Stimulated activated CD4-positive, alpha-beta T cell treated with anti-CD3 and anti-CD28 coated beads, Interleukin-2, amount 100 ng/mL, for 4 hours (primary cell): ENCODE measurements at places on chromosomes 2 and 18.

GRCh38 chr2:25341753-25342371, at the start of gene DNMT3A:
TSS of gene DNMT3A (minus strand) at chr2:25341925. CDS start at chr2:25313984, 27,941 bp downstream.
- peak; percentile 66 for DNase-seq

DNA sequence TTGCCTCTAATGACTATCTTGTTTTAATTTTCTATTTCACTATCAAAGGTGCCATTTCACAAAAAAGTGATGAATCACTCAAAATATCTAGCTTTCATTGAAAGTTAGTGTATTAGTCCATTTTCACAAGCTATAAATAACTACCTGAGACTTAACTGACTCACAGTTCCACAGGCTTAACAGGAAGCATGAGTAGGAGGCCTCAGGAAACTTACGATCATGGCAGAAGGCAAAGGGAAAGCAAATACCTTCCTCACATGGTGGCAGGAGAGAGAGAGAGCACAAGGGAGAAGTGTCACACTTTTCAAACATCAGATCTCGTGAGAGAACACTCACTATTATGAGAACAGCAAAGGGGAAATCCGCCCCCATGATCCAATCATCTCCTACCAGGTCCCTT, 1220.4 kb upstream of the ZEB2 start:
- DNase-seq = no peak

DNA sequence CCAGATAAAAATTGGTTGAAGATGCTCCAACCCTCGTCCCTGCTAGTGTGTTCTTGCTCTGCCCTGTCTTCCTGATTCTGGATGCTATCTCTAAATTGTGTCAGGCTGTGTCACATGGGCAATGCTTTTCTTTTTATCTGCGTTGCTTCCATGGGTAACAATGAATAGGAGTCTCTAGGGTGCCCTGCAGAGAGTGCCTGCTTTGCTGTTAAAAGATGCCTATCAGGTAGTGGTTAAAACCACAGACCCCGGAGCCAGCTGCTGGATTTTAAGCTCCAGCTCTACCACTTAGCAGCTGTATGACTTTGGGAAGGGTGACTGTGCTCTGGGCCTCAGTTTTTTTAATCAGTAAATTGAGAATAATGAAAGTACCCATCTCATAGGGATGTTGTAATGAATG, 340.3 kb downstream of the PLCL1 start:
- DNase-seq = no peak

- no peak for DNase-seq
Measured at GRCh38 chr2:136894007-136894634, 128.8 kb downstream of the THSD7B start.

GRCh38 chr2:122800781-122801180, 1045.3 kb downstream of the TSN start:
- DNase-seq = no peak

GRCh38 chr2:134170294-134170693, 83.6 kb upstream of the MGAT5 start:
- DNase-seq = no peak

- DNase-seq = no peak
Measured at GRCh38 chr18:23967321-23968089, 47.0 kb upstream of the TTC39C start.

DNA sequence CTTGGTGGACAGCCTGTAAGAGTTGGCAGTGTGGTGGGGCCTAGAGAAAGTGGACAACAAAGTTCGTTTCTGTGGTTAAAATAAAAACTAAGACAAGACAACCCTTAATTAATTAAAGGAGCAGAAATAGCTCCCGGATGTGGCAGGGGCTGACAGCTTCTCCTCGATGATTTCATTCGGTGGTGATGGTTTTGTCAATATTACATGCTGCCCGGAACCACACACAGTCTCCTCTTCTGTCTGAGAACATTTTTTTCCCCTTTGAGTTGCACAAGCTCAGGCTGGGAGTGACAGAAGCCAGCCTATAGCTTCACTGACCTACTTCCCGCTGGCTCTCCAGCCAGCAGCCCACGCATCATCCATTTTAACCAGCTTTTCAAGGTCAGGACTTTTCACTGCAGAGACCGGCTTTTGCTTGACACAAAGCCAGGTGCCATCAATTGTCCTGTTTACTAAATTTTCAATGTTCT, 378.8 kb downstream of the SLC4A3 start:
- DNase-seq = no peak

DNA sequence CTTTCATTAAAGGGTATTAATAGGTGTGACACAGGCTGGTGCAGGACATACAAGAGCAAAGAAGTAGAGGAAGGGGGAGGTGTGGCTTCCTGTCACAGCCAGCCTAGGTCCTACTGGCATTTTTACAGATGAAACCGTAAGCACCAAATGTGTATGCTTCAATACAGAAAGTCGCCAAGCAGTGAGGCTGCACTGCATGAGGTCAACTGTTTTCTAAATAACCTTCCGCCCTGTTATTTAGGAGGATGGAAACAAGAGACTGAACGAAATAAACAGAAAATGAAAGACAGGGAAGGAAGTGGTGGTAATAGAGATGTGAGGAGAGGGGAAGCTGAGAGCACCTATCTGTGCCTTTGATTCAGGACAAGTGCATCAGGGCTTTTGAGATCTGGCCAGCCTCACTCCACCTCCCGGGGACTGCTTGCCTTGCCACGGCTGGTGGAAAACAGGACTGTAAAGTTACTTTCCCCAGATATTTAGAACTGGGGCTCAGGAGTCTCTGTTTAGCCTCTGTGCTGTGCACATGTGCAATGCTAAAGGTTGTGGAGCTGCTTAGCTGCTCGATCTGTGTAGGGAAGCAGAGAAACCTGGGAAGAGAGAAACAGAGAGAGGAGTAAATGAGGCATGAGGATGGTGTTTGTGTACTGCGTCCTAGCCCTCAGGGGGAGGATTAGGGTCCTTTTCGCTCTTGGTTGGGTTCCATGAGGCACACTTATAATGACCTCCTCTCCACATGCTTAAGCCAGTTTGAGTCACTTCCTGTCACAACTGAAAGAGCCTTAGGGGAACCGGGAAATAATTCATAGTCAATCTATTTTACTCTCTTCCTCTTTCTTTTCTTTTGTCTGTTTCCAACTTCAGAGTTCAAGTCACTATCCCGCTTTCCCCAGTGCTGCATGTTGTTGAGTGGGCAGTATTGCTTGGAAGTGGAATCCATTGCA, 62.3 kb upstream of the BOD1L2 start:
- no peak for DNase-seq

- no peak for DNase-seq
Measured at GRCh38 chr2:172639256-172639655, 83.4 kb downstream of the PDK1 start.

DNA sequence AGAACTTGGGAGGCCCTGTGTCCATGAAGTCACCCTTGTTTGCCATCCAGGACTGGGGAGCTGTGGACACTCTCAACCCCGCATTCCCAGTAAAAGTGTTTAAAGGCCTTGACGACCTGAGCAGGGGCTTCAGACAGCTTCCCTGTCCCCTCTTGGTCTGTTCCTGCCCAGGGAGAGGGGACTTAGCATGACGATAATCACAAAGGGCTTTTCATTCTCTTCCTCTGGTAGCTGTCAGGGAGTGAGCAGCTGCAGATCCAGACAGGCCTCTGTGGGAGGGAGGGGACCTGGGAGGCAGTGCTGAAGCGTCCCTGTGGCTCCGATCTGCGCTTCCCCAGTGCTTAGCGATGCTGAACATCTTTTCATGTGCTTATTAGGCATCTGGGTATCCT, 77.8 kb upstream of the HS6ST1 start:
- no peak for DNase-seq

DNA sequence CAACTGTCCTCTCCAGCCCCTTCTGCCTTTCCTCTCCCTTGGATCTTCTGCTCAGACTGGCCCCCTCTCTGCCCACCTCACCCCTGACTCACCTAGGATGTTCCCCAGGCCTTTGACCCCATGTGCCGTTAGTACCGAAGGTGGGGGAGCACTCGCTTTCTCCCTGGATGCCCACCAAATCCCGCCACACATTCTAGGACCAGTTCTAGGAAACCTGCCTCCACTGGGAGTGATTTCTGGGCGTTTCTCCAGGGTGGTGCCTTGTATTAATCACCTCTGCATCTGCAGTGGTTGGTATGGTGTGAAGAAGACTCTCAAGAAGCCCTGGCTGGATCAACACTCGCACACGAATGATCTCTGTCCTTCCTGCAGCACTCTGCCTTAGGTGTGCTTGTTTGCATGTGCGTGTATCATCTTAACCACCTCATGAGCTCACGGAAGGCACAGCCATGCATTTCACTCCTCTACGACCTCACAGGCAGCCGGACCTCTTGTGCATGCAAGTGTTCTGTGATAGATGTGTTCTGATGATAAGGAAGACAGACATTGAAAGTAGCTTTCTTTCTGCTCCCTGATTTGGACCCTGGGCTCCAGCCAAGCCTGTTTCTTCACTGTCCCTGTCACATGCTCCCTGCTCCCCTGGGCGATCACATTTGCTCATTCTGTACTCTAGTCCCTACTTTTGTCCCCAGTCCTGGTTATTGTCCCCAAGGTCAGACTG, 69.4 kb downstream of the LIPG start:
- DNase-seq = no peak

GRCh38 chr18:43525169-43525568, 247.9 kb upstream of the SYT4 start:
- DNase-seq = no peak

DNA sequence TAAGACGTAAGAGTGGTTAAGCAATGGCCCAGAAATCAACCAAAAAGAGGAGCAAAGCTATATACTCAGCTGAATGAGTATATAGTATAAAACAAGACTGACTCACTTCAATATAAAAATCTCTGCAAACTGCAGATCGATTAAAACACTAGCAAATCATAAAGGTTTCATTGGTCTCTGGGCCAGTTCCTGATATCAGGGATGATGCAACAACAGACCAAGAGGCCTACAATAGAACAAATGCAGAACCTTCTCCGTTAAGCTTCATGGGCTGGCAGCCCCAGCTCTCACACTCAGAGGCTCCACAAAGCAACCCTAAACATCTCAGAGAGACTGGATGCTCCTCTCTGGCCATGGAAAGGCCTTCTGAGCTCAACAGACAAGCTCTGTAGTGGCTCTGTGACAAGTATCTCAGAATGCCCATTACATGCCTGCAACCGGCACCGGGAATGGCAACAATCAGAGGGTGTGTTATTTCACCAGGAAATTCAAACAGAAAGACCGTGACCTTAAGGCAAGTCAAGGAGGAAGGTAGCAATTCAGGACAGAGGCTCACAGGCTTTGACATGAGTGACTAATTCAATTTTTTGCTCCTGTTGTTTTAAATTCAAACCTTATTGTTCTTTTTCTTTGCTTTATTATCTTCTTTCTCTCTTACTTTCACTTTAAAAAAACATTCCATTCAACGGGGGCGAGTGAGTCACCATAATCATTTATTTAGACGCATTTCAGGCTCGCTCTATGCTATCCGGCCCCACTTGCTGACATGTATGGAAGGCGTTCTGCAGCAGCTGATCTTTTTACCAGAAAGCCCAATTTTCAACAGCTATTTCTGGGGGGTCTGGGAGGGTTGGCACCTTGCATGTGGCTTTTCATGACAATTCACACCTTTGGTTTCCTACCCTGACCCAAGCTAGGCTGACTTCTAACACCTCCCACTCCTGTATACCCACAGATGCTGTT, 15.1 kb downstream of the CYRIA start:
- no peak for DNase-seq

DNA sequence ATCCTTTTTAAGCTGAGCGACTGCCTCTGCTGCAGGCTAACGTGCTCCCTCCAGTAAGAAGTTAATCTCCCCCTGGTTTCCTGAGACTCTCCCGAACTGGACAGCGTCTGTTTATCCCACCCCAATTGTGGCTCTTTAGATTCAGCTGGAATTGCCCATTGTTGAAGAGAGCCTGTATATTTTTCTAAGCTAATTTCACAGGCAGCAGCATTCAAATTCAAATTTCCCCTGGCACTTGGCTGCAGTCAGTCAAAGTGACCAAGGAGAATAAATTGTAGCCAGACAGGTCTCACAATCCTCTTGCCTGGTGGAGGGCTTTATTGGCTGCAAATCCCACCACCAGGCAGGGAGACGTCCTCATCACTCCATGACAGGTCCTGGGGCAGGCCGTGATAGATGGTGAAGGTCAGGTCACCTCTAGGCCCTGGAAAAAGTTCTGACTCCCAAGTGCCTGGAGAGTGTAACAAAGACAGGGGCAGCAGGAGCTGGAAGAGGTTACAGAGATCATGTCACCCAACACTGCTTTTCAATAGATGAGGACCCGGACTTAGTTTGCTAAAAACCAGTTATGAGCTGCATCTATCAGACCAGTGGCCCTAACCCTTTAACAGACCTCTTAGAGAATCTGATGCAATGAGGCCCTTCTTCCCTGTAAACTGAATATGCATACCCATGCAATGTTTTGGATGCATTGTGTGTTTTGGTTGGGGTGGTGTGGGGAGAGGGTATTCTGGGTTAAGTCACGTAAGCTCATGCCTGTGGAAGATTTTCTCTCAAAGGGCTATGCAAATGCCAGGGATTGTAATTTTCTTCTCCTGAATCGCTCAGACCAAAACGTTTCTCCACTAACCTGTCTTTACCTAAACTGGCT, 32.3 kb upstream of the C18orf32 start:
- no peak for DNase-seq

GRCh38 chr2:12923907-12924610, 207.3 kb downstream of the TRIB2 start:
- no peak for DNase-seq

- DNase-seq = no peak
Measured at GRCh38 chr2:167783261-167784083, 463.9 kb downstream of the STK39 start.

- no peak for DNase-seq
Measured at GRCh38 chr18:58257461-58257860, 213.4 kb downstream of the NEDD4L start.

DNA sequence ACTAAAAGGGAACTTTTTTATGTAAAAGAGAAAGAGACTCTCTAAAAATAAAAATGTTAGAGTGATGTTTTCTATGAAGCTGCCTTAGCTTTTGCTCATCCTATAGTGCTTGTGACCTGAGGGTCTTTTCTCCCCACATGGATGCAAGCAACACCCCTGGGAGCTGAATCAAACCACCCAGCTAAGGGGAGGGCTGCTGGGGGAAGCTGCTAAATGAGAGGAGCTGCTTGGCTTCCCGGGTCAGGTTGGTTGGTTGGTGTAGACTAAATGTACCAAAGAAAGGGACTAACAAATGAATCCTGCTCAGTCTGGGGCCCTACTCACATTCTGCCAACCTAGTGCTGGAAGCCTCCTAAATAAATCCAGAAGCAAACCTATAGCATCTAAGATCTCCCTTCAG, 35.0 kb downstream of the AFF3 start:
- no peak for DNase-seq

DNA sequence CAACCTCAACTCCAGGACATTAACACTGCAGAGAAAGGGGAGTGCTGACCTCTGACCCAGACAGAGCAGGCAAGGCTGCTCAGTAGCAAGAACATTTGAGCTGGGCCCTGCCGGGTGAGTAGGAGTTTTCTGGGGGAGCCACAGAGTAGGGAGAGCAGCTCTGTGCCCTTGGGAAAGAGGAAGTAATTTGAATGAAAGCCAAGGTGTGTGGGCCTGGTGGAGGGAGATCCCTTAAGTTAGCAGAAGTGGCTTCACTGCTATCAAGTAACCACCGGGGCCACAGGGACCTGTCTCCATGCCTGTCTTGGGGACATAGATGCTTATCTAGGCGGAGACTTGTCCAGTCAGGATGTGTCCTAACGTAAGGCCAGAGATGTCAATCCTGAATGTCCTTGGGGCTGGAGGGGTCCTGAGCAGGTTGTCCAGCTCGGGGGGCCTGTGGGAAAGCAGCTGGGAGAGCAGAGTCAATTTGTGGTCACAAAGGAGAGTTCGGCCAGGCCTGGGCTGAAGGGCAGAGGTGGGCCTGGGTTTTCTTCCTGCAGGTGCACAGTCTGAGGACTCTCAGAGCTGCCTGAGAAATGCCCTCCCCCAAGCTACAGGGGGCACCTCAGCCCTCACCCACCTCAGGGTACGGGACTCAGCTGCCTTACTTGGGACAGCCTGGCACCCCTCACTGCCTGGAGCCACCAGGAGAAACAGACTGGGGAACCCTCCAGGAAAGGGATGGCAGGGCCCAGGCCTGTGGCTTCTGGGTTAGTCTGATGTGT, 15.0 kb upstream of the OTOF start:
- no peak for DNase-seq
